Activated CD4-positive, alpha-beta memory T cell treated with anti-CD3 and anti-CD28 coated beads, Interleukin-2, amount 10 ng/mL, durations not matched to agents 7 days and 5 days (primary cell): ENCODE measurements at places on chromosomes 7 and 10. TPM values are rescaled to one million over a fixed set of nuclear protein-coding genes. Genes with fewer than 3 reads are reported as not detected.

DNA sequence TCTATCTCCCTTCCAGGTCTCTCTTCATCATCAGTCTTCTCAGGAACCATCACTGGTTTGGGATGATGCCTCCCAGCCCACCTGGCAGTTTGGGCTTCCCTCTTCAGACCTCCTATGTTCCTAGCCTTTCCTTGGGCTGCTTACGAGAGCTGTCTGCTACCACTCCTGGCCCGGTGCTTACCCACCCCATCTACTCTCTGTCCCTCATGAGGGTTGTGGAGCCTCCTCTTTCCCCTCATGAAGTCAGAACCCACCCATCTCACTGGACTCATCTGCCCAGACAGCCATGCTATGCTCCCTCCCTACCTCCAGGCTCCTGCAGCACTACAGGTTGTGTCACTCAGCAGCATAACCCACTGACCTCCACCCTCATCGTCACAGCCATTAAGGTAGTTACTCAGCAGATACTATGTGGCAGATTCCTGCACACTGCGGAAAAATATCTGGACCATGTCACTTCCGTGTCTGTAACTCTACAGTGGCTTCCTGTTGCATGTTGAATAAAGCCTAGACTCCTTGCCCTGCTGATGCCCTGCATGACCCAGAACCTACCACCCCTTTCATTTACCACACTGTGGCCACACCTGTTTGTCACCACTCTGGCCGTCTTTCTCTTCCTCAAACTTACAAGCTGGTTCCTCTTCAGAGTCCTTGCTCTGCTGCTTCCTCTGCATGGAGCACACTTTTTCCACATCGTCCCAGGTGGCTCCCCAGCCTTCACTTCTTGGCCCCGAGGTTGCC is 2.0 kb downstream of the DBNL start:
- H3K27ac ChIP-seq = peak overlapping the region; percentile 95
- H3K36me3 ChIP-seq = peaks cover 61% of the 10 kb centered on the region
- no peaks in the 10 kb centered on the region for H3K27me3 ChIP-seq
- H3K4me1 ChIP-seq = peaks cover 65% of the 10 kb centered on the region
- peak overlapping the region; percentile 83 for H3K4me3 ChIP-seq

- no peaks in the 10 kb centered on the region for H3K4me1 ChIP-seq
- H3K27ac ChIP-seq = no peak overlapping the region
- peaks cover 18% of the 10 kb centered on the region for H3K27me3 ChIP-seq
- DNase-seq = peak; percentile 42
- no peaks in the 10 kb centered on the region for H3K36me3 ChIP-seq
Observed at GRCh38 chr10:1368842-1369171, 312.6 kb downstream of the WDR37 start.

DNA sequence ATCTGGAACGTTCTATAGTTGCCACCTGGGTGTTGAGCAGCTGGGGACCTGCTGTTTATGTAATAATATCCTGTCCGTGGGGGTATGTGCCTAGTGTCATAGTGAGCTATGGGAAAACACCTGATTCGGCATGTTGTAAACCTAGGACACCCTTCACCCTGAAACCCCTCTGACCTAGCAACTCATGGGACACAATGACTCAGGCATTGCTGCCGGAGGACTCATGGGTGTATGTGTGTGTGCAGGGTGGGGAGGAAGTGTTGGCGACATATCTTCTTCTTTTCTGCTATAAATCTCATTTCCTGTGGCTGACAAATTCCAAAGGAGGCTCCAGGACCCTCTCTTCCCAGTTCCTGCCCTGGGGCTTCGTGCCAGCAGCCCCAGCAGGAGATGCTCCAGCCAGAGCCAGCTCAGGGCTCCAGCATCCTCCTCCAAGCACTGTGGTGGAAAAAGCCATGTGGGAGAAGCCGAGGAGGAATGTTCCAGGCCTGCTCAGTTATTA is 77.0 kb upstream of the PODXL start:
- DNase-seq = no peak
- no peak overlapping the region for H3K27ac ChIP-seq
- H3K27me3 ChIP-seq = peaks cover 4% of the 10 kb centered on the region

DNA sequence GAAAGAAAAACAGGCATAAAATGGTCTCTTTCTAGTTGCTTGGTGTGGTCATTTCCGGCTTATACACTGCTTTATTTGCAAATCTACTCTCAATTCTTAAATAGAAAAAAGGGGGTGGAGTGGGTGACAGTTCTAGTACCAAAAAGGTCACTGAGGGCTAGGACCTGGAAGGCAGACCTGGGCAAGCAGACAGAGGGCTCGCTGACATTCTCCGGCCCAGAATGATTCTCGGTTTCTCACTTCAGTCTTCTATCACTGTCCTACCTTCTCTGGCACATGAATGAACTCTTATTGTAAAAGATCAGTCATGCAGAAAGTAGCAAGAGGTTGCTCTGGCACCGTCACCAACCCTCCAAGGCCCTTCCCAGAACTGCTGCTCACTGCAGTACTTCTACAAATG is 54.0 kb downstream of the MALSU1 start:
- no peaks in the 10 kb centered on the region for H3K36me3 ChIP-seq
- peaks cover 21% of the 10 kb centered on the region for H3K27me3 ChIP-seq
- no peak overlapping the region for H3K4me3 ChIP-seq
- peaks cover 24% of the 10 kb centered on the region for H3K4me1 ChIP-seq
- DNase-seq = no peak

DNA sequence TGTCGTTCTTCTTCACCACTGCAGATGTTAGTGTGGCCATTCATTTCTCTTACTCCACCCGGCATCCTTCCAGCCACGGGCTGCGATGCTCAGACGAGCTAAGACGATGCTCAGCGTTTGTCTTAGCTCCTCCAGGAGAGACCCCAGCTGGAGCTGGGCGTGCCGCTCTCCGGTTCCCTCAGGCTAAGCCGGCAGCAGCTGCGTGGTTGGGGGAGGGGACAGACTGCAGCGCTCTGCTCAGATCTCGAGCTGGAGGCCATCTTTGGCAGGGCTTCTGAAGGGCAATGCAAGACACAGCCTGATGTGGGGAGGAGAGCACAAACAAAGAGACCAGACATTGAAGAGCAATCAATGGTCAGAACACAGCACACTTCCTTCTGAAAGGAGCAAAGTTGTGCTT is 4.8 kb downstream of the INA start:
- no peak for DNase-seq
- peaks cover 4% of the 10 kb centered on the region for H3K36me3 ChIP-seq
- H3K4me1 ChIP-seq = peaks cover 10% of the 10 kb centered on the region
- H3K4me3 ChIP-seq = no peak overlapping the region
- H3K27ac ChIP-seq = no peak overlapping the region
- H3K27me3 ChIP-seq = peaks cover 64% of the 10 kb centered on the region

Gene ZNF248
- total RNA-seq = 9.1 TPM

Gene LLCFC1
- not detected for total RNA-seq
